Muscle of back (tissue), 13 donors: ENCODE measurements at places on chromosomes 6 and 20.

- DNase-seq = no peak
Observed at GRCh38 chr20:20580139-20580538, 132.3 kb downstream of the RALGAPA2 start.

GRCh38 chr6:32954986-32955802 is 2.3 kb upstream of the HLA-DMA start:
- no peak for DNase-seq

DNA sequence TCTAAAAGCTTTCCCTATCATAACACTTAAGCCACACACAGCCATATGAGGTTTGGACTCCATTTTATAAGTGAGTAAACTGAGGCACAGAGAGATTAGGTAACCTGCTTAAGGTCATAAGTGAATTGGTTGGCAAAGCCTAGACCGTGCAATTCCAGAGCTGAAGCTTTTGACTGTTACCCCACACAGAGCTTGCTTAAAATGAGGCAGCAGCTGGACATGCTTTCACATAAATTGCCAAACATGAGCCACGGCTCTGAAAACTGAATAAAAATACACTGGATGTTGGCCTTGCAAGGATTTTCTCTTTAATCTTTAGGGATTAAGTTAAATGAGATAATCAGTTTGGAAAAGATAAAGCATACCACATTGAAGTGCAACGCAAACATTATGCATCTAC is 2.5 kb downstream of the RIPOR2 start:
- DNase-seq = no peak

GRCh38 chr6:24403501-24403824 is 727 bp downstream of the MRS2 start:
- DNase-seq = no peak

- DNase-seq = peak; percentile 41
Observed at GRCh38 chr6:170516783-170517616, 36.1 kb downstream of the PSMB1 start.

DNA sequence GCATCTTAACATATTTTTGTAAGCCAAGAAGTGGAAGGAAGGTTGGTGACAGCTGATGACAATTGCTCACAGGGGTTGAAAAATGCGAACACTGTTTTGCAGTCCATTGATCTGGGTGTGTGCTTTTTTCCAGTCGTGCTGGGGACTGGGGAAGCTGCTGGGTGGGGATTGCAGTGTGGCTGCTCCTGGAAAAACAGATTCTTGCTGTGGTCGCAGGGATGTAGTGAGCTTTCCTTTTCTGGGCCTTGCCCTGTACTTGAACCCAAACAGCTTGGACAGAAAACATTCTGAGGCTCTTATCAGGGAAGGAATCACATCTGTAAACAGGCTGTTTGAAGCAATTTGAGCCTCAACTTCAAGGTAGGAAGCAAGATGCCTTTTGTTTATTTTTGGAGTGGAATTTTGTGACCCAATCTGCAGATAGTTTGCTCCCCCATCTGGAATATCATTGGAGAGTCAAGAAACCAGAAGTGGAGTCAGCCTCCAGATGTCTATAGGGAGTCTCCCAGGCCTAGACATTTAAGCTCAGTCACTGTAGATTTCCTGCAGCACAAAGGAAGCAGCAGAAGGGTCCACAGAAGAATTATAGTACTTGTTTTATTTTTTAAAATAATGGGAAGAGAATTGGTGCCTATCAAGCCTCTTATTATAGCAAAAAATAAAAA is 279.2 kb upstream of the FERMT1 start:
- DNase-seq = no peak
